K562 (cell line): ENCODE measurements at places on chromosomes 7 and 10.
A peak's percentile ranks its signal among the peaks of the same experiment; 100 is the strongest.

GRCh38 chr7:157412021-157412443 lies 75.2 kb downstream of the DNAJB6 start:
- no peaks in the 10 kb centered on the region for H3K27me3 ChIP-seq
- H3K36me3 ChIP-seq, result peaks cover 55% of the 10 kb centered on the region
- H3K27ac ChIP-seq, result no peak overlapping the region
- peaks cover 61% of the 10 kb centered on the region for H3K4me1 ChIP-seq

GRCh38 chr10:106114656-106115186 lies 1049.8 kb downstream of the SORCS1 start:
- H3K36me3 ChIP-seq, result no peaks in the 10 kb centered on the region
- H3K4me1 ChIP-seq, result no peaks in the 10 kb centered on the region
- H3K27me3 ChIP-seq, result no peaks in the 10 kb centered on the region
- H3K4me3 ChIP-seq, result no peak overlapping the region
- no peak overlapping the region for H3K27ac ChIP-seq

GRCh38 chr10:67733511-67733910 lies 37.5 kb upstream of the CTNNA3 start:
- no peak overlapping the region for H3K27ac ChIP-seq
- no peaks in the 10 kb centered on the region for H3K4me1 ChIP-seq
- H3K4me3 ChIP-seq, result no peak overlapping the region
- no peaks in the 10 kb centered on the region for H3K36me3 ChIP-seq
- peaks cover 2% of the 10 kb centered on the region; the same call in 1 of the 3 replicates for H3K27me3 ChIP-seq

DNA sequence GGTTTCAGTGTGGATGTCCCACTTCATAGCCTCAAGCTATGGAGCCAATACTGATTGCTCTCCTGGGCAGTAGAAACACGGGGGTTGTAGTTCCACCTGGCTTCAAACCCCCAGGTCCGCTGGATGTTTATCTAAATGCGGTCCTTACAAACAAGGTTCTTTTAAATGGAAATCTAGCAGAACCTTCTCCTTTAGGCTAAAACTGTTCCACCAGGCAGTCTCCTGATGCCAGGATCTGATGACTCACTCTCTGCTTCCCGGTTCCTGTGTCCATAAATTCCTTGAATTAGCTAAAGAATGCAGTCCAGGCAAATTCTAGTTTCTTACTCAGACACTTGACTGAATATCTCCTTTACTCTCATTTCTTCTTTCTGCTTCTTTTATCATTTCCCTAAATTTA lies 108.4 kb upstream of the FAM3C start:
- no peaks in the 10 kb centered on the region for H3K4me1 ChIP-seq
- no peak for DNase-seq
- H3K4me3 ChIP-seq, result no peak overlapping the region
- H3K27ac ChIP-seq, result no peak overlapping the region
- no peaks in the 10 kb centered on the region for H3K36me3 ChIP-seq

- no peak overlapping the region for H3K4me3 ChIP-seq
- no peak for DNase-seq
- no peaks in the 10 kb centered on the region for H3K36me3 ChIP-seq
- H3K27me3 ChIP-seq, result no peaks in the 10 kb centered on the region
Measured at GRCh38 chr10:9018195-9019173, 964.0 kb downstream of the GATA3 start.

- no peak for DNase-seq
- no peak overlapping the region for H3K4me3 ChIP-seq
- no peak overlapping the region for H3K27ac ChIP-seq
- no peaks in the 10 kb centered on the region; the same call in 1 of the 2 replicates for H3K4me1 ChIP-seq
- no peaks in the 10 kb centered on the region for H3K36me3 ChIP-seq
- no peaks in the 10 kb centered on the region for H3K27me3 ChIP-seq
Measured at GRCh38 chr10:34717429-34717828, 97.7 kb downstream of the PARD3 start.

DNA sequence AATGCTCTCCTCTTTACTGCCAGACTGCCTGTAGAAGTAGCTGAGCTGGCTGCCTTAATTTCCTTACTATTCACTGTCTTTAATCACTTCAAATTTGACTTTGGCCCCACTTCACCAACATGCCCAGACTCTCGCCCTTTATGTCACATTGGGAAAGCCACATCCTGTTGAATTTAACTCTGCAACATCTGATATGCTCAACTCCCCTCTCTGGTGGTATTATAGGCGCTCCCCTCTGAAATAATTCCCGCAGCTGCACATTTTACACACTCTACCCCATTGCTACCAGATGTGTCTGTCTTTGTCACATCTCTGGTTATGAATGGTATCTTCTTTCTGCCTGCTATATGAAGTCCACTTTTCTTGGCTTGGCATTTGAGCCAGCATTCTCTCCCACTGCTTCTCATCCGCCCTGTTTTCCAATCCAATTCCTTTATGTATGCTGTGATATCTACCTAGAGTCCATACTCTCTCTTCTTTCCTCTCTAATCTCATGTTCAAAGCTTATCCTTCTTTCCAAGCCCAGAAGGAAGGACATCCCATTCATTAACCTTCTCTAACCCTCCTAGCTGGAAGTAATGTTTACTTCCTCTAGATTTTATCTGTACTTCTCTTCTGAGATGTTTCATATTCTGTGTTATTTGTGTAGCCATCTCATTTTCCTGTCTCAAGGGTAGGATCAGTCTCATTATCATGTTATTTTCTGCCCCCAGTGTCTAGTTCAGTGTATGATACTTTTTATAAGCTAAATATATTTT lies 134.5 kb downstream of the ST7 start:
- peak overlapping the region; percentile 26; the same call in 2 of the 3 replicates for H3K27ac ChIP-seq
- H3K4me3 ChIP-seq, result no peak overlapping the region
- H3K27me3 ChIP-seq, result no peaks in the 10 kb centered on the region
- peaks cover 11% of the 10 kb centered on the region for H3K4me1 ChIP-seq
- DNase-seq, result no peak

GRCh38 chr7:46537191-46537905 lies 616.3 kb upstream of the IGFBP3 start:
- H3K36me3 ChIP-seq, result no peaks in the 10 kb centered on the region
- H3K27ac ChIP-seq, result no peak overlapping the region
- no peaks in the 10 kb centered on the region for H3K4me1 ChIP-seq
- H3K4me3 ChIP-seq, result no peak overlapping the region
- DNase-seq, result no peak
- H3K27me3 ChIP-seq, result no peaks in the 10 kb centered on the region

- H3K36me3 ChIP-seq, result no peaks in the 10 kb centered on the region
- H3K27me3 ChIP-seq, result peaks cover 23% of the 10 kb centered on the region
- DNase-seq, result no peak
- H3K4me3 ChIP-seq, result no peak overlapping the region
Measured at GRCh38 chr10:48604039-48604990, 558 bp downstream of the ARHGAP22 start.

DNA sequence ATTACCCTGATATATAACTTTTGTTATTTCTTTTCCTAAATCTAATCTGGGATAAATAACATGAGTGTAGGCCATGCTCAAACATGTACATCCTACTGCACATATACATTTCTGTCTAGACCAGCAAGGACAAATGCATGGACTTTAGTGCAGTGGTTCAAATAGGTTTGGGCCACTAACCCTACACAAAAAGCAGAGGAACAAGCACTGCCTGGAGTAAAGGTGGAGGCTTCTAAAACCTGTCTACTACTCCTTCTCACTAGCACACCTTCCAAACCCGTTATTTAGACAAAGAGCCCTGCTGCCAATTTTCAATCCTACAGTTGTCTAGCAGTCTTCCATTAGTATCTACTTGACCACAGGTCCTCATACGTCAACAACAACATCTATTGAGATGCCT lies 34.8 kb downstream of the SGCE start:
- no peak for DNase-seq
- H3K36me3 ChIP-seq, result no peaks in the 10 kb centered on the region
- no peaks in the 10 kb centered on the region for H3K4me1 ChIP-seq
- H3K27me3 ChIP-seq, result no peaks in the 10 kb centered on the region

DNA sequence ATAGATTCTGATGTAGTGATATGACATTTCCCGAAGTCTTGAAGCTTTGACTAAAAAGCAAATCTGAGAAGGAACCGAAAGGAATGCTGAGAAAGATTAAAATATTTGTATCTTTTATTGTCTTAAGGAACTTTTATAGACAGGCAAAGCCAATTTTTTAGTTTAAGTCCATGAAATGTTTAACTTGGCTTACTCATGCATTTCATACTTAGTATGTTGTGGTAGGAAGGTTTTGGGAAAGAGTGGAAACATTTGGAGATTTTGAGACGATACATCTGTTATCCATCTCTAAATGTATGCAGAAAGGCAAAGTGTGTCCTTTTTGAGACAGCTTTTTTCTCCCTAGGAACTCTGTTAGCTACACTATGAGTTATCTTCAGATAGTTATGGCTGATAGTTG lies 10.1 kb downstream of the TBC1D12 start:
- no peaks in the 10 kb centered on the region for H3K36me3 ChIP-seq
- no peaks in the 10 kb centered on the region; the same call in 1 of the 2 replicates for H3K4me1 ChIP-seq
- no peak overlapping the region for H3K27ac ChIP-seq
- no peak overlapping the region for H3K4me3 ChIP-seq
- H3K27me3 ChIP-seq, result no peaks in the 10 kb centered on the region

GRCh38 chr7:23114896-23115295 lies 9.3 kb downstream of the KLHL7 start:
- no peaks in the 10 kb centered on the region for H3K4me1 ChIP-seq
- no peaks in the 10 kb centered on the region for H3K36me3 ChIP-seq
- no peak overlapping the region for H3K27ac ChIP-seq
- DNase-seq, result no peak
- H3K4me3 ChIP-seq, result no peak overlapping the region

GRCh38 chr7:2129323-2130095 lies 103.2 kb downstream of the MAD1L1 start:
- peaks cover 12% of the 10 kb centered on the region; the same call in 1 of the 3 replicates for H3K36me3 ChIP-seq

GRCh38 chr10:100359529-100360150 lies 12.6 kb downstream of the SCD start:
- peaks cover 90% of the 10 kb centered on the region for H3K36me3 ChIP-seq
- H3K27me3 ChIP-seq, result no peaks in the 10 kb centered on the region
- H3K4me1 ChIP-seq, result peaks cover 24% of the 10 kb centered on the region

GRCh38 chr10:93495654-93496321 lies 624 bp upstream of the CEP55 start:
- H3K27me3 ChIP-seq, result no peaks in the 10 kb centered on the region
- peaks cover 4% of the 10 kb centered on the region for H3K4me1 ChIP-seq
- peak overlapping the region; percentile 70 for H3K4me3 ChIP-seq
- peak; percentile 63 for DNase-seq

- peaks cover 21% of the 10 kb centered on the region for H3K4me1 ChIP-seq
- H3K4me3 ChIP-seq, result no peak overlapping the region
- H3K27me3 ChIP-seq, result peaks cover 47% of the 10 kb centered on the region
- H3K36me3 ChIP-seq, result no peaks in the 10 kb centered on the region
- DNase-seq, result no peak
Measured at GRCh38 chr7:8435590-8436545, 2.5 kb downstream of the NXPH1 start.

GRCh38 chr7:18518555-18518954 lies 23.0 kb downstream of the HDAC9 start:
- no peaks in the 10 kb centered on the region for H3K36me3 ChIP-seq
- no peak overlapping the region for H3K27ac ChIP-seq
- DNase-seq, result no peak
- no peaks in the 10 kb centered on the region for H3K27me3 ChIP-seq
- no peak overlapping the region for H3K4me3 ChIP-seq
- no peaks in the 10 kb centered on the region for H3K4me1 ChIP-seq

DNA sequence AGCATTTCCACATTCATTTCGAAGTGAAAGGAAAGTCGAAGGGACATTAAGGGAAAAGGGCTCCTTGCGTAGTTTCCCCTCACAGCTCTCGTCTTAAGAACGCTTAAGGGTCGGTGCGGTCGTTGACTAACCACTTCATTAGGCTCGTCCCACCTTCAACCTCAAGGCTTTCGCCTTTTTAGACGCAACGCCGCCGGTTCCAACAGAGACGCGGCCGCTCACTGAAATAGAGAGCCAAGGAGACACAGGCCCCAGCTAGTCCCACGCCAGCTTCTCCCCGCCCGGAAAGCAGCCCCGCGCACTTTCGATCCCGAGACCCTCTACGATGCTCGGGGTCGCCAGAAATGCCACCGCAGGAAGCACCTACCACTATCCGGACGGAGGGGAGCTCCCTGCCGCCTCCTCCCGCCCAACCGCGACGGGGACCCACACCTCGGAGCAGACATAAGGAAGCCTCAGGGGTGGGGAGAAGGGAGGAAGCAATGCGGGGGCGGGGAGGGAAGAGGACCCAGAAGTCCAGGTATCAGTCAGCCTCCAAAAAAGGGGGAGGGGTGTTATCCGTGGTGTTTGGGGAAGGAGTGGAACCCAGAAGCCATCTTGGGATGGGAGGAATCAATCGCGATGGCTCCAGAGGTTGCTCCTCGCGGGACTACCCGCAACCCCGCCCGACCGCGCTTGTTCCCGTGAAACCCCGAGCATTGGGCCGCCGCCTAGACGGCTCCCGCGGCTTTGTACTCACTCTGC lies 559 bp downstream of the TRA2A start:
- H3K36me3 ChIP-seq, result peaks cover 17% of the 10 kb centered on the region; the same call in 2 of the 3 replicates
- H3K4me3 ChIP-seq, result peak overlapping the region; percentile 78
- peak; percentile 84 for DNase-seq
- peaks cover 15% of the 10 kb centered on the region for H3K4me1 ChIP-seq
- no peaks in the 10 kb centered on the region for H3K27me3 ChIP-seq

- no peaks in the 10 kb centered on the region for H3K36me3 ChIP-seq
- H3K4me1 ChIP-seq, result no peaks in the 10 kb centered on the region
- H3K27me3 ChIP-seq, result no peaks in the 10 kb centered on the region
- H3K4me3 ChIP-seq, result no peak overlapping the region
Measured at GRCh38 chr10:54983255-54983654, 182.2 kb upstream of the PCDH15 start.

- DNase-seq, result no peak
- H3K4me3 ChIP-seq, result no peak overlapping the region
- H3K27me3 ChIP-seq, result no peaks in the 10 kb centered on the region
- H3K27ac ChIP-seq, result no peak overlapping the region
- H3K4me1 ChIP-seq, result no peaks in the 10 kb centered on the region; the same call in 2 of the 3 replicates
Measured at GRCh38 chr7:18208921-18209320, 181.3 kb upstream of the PRPS1L1 start.

GRCh38 chr10:78861529-78862327 lies 207.0 kb upstream of the ZMIZ1 start:
- H3K4me1 ChIP-seq, result no peaks in the 10 kb centered on the region
- H3K4me3 ChIP-seq, result no peak overlapping the region
- DNase-seq, result no peak

GRCh38 chr7:156021471-156021870 lies 209.2 kb upstream of the SHH start:
- H3K4me3 ChIP-seq, result no peak overlapping the region
- no peak for DNase-seq
- H3K36me3 ChIP-seq, result no peaks in the 10 kb centered on the region
- H3K27ac ChIP-seq, result no peak overlapping the region

- DNase-seq, result no peak
- H3K27ac ChIP-seq, result no peak overlapping the region
- H3K27me3 ChIP-seq, result no peaks in the 10 kb centered on the region
- no peak overlapping the region for H3K4me3 ChIP-seq
- H3K4me1 ChIP-seq, result no peaks in the 10 kb centered on the region
Measured at GRCh38 chr7:33649476-33650441, 255.6 kb upstream of the BMPER start.

DNA sequence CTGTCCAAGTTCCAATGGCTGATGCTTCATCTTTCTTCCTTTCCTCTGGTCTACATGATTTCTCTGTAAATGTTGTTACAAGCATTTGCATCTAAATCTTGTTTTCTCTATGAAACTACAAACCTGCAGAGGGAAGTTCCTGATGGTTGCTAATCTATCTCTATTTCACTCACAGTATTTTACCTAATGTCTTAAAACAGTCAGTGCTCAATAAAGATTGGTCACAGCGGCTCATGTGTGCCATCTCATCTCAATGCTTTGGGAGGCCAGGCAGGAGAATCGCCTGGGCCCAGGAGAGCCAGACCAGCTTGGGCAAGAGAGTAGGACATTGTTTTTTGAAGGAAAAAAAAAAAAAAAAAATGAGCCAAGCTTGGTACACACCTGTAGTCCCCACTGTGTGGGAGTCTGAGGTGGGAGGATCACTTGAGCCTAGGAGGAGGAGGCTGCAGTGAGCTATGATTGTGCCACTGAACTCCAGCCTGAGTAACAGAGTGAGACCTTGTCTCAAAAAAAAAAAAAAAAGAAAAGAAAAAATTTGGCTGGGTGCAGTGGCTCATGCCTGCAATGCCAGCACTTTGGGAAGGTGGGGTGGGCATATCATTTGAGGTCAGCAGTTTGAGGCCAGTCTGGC lies 71.3 kb upstream of the ARMC3 start:
- no peak overlapping the region for H3K4me3 ChIP-seq
- H3K36me3 ChIP-seq, result no peaks in the 10 kb centered on the region
